Activated naive CD4-positive, alpha-beta T cell (primary cell): ENCODE measurements at places on chromosomes 3 and 15.

DNA sequence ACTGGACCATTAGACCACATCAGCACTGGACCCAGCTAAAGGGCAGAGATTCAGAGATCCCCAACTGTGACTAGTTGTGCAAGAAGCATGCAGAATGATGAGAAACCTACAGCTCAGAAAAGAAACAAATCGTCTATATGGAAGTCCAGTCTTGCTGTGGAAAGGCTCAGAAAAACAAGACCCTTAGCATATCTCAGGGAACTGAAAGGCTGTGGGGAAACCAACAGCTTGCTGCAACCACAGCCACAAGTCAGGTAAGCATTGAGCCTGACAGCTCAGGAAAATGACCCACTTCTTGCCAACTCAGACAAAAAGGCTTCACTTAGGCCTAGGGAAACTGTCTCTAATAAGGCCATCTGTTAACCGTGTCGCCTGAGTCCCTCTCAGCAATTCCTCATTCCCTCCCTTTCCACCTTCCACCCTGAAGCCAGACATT, 145.6 kb downstream of the LSAMP start:
- DNase-seq: no peak

DNA sequence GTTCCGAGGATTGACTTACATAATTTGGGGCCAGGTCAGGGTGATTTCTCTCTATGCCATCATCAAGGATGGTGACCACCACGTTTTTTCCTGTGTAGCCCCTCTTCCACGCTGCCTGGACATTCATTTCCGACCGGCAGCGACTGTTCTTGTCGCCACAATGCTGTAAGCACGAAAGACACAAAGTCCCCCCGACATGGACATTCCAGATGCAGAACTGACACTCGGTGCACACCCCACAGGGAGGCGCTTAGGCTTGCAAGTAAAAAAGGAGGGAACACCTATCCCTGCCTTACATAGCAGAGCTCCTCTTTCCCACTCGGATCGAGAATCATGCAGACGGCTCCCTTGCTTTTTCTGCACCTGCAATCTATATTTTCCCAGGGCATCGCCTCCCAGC, 58.2 kb downstream of the PCSK6 start:
- no peak for DNase-seq

DNA sequence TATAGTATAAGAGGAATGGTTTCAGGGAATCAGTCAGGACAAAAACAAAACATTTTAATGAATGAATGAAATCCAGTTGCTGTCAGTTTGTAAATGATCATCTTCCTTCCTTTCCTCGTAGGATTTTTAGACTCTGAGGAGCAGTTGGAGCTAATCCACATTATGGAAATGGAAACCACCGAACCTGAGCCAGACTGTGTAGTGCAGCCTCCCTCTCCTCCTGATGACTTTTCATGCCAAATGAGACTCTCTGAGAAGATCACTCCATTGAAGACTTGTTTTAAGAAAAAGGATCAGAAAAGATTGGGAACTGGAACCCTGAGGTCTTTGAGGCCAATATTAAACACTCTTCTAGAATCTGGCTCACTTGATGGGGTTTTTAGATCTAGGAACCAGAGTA, 3.1 kb downstream of the TIPARP start:
- DNase-seq: no peak

DNA sequence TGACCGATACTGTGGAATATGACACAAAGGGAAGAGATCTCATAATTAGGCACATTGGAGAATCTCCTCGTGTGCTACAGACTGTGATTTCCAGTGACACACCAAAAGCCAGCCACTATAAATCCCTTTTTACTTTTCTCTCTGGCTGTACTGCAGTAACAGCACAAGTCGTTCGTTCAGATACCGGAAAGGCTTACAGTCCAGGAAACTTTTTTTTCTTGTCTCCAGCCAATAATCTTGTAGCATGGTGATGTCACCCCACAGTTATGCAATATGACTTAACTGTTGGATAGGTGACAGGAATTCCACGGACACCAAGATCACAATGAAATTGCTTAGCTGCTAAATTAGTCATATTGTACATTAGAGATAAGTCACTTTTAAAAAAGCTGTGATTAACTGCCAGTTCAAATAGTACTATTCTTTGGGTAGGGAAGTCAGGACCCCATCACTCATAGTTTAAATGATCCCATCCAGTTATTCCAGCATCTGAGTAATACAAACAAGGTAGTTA, 36.3 kb upstream of the TSC22D2 start:
- DNase-seq: no peak

DNA sequence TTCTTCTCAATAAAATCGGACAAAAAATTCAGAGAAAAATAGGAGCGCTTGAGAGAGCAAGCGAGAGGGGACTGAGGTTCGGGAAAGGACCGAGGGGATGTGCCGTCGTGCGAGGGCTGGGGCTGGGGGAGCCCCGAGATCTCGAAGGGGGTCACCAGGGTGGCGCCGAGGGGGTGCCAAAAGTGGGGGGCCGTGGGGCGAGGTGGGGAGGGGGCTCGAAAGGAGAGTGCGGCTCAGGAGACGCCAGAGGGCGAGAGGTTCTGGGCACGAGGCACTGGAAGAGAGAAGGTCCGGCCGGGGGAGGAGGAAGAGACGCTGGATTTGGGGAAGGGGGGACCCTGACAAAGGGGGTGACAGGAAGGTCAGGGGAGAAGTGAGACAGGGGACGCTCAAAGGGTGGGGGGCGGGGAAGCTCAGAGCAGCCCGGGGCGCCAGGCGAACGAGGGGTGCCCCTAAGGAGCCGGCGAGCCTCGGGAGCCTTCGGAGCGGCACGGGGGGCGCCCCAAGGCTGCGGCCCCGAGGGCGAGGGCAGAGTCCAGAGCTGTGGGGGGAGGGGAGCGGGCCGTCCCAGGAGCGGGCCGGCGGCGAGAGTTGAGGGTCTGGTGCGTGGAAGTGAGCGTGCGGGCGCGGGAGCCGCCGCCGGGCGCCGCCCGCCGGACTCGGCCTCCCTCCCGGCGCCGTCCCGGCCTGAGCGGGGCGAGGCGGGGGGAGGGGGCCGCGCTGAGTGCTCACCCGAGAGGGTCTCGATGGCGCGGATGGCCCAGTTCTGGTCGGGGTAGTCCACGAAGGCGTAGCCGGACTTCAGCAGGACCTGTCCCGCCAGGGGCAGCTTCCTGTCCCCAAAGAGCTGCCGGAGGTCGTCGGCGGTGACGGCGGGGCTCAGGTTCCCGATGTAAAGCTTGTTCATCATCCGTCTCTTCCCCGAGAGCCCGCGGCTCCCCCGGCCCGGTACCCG, 514 bp downstream of the IGF2BP2 start:
- DNase-seq: no peak

- no peak for DNase-seq
Observed at GRCh38 chr15:67212684-67213367, 41.6 kb downstream of the AAGAB start.

GRCh38 chr15:53843166-53843565, 83.7 kb upstream of the WDR72 start:
- no peak for DNase-seq

- DNase-seq: no peak
Observed at GRCh38 chr3:11389386-11390268, 117.4 kb downstream of the ATG7 start.

DNA sequence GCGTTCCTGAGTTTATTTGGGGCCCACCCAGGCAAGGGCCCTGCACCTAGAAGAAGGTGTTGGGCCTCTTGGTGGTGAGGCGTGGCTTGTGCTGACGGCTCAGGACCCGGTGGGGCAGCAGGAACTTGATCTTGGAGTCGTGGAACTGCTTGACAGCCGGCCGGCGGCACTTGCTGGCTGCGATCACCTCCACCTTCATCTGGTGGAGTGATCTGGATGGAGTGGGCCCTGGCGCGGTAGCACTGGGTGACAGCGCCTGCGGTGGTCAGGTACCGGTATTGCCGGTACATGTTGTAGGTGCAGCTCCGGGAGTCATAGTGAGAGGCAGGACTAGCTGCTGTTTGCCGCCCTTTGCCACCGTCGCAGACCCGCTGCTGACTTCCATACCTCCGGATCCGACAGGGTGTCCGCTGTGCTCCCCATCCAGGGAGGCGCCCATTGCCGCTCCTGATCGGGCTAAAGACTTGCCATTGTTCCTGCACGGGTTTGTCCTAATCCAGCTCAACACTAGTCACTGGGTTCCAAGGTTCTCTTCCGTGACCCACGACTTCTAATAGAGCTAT, 136.8 kb downstream of the ANO10 start:
- DNase-seq: no peak

GRCh38 chr3:195443391-195443989, 670 bp upstream of the ACAP2 start:
- DNase-seq: no peak

DNA sequence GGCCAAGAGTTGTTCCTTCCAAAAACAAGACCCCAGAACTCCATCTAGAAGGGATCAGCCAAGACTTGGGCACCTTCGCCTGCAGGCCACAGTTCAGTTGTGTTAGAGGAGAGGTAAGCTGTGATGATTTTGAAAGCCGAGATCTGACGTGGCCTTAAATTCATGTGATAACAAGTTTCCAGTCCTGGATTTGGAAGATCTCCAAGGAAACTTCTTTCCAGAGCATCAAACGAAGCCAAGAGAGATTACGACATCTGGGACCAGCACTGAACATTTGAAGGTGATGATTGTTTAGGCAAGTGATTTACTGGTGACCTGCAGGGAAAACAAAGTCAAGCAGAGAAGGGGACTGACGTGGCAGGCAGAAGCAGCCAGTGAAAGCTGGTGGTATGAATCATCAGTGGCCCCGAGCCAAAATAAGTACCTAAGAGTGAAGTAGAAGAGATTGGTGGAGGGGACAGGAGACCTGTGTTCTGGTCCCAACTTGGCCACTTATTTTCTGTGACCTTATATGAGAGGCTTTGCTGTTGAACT, 339.0 kb upstream of the PROK2 start:
- no peak for DNase-seq

- DNase-seq: no peak
Observed at GRCh38 chr3:14990780-14991148, 43.4 kb downstream of the NR2C2 start.

- DNase-seq: no peak
Observed at GRCh38 chr3:13497386-13497785, 17.3 kb downstream of the HDAC11 start.

DNA sequence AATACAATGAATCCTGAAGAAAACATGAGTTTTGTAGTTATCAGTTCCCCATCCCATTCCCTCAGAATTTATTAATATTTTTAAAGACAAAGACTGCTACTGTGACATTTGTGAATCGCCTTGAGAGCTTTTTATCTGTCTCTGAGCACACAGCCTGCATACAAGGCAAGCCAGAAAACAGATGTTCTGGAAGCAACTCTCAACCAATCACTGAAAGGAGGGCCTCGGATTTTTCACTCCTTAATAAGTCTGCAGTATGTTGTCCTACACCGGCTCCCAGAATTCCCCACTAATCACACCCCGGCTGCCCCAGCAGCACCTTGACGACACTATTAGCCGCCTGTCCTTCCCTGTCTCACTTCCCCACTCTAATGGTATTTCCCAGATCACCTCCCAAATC, 138.5 kb downstream of the ZNF621 start:
- no peak for DNase-seq

DNA sequence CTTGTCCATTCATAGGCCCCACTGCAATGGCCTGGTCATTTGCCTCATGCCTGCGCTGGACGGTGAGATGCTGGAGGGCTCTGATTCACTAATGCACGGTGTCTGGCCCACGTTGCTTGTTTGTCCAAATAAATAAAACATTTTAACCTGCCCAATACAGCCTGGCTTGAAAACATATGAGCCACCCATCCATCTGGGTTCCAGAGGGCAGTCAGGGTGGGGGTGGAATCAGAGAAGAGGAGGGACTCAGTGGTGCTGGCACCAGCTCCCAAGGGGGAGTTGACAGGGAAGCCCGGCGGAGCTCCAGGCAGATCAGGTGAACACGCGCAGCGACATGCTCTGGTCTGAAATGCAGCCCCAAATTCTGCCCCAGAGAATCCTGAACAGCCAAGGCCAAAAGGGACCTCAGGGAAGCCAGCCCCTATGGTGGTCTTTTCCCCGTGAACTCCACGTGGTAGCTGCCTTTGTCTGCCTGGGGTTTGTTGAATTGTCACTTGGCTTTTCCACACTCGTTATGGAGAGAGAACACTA, 265.2 kb downstream of the UACA start:
- no peak for DNase-seq

GRCh38 chr3:79199966-79200365, 567.8 kb downstream of the ROBO1 start:
- no peak for DNase-seq

DNA sequence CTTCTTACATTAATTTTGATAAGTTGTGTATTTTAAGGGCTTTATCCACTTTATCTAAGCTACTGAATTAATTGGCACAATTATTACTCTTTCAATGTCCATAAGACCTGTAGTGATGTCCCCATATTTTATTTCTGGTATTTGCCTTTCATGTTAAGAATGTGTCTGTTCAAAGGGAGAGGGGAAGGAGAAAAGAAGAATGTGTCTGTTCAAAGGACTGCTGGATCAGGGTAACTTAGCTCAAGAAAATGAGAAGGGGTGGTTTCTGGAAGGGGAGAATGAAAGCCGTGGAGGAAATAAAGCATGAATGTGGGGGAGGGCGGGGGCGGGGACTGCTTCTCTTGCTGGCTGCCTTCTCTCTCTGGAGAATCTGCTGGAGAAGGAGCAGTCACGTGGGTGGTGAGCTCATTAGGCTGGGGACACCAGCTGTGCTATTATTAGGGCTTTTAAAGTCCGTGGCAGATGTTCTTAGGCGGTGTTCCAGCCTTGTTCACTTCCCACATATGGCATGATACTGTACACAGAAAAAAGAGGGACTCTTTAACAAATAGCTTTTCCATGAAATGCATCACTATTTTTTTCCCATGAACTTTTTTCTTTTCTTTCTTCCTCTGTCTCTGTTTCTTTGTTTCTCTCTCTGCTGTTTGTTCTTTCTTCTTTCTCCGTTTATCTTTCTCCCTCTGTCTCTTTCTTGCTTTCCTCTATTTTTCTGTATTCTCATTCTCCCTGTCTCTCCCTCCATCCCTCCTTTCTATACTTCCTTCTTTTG, 63.7 kb upstream of the ULK4 start:
- no peak for DNase-seq

DNA sequence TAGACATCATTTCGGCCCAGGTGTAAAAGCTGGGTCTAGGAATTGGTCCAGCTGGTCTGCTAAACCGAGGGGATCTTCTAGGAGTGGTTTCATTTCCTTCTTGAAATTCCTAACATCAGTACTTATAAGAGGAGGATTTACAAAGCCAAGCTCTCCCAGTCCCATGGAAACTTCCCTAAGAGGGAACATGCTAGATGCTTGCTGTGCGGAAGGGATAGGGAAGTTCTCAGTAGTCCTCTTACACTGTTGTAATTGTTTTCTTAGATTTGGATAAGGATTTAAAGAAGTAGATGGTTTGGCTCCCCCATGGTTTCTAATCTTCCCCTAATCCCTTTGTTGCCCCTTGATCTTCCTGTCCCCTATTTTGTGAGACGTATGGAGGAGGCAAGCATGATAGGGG, 89.7 kb upstream of the XCR1 start:
- no peak for DNase-seq
